Jurkat, Clone E6-1 (cell line): ENCODE measurements at places on chromosomes 7 and 10.
A peak's percentile ranks its signal among the peaks of the same experiment; 100 is the strongest.

DNA sequence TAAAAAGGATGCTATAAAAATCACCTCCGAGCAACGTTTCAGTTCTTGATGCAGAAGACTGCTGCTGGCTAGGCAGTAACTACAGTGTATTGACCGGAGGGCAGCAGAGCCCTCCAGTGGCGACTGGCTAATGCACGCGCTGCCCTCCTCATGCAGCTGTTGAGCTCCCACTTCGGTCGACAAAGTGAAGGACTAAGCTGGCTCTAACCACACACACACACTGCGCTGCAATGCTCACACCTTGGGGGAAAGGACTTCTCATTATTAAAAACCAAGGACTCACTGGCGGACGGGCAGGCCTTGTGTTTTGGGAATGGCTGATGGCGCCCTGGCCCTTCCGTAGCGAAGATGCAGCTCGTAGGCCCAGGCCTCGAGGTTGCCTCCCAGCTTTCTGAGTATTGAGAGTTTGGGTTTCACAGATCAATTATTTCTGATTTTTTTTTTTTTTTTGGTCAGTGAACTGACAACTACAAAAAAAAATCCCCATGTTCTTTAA, 120.9 kb upstream of the DIP2C start:
- no peak for DNase-seq

DNA sequence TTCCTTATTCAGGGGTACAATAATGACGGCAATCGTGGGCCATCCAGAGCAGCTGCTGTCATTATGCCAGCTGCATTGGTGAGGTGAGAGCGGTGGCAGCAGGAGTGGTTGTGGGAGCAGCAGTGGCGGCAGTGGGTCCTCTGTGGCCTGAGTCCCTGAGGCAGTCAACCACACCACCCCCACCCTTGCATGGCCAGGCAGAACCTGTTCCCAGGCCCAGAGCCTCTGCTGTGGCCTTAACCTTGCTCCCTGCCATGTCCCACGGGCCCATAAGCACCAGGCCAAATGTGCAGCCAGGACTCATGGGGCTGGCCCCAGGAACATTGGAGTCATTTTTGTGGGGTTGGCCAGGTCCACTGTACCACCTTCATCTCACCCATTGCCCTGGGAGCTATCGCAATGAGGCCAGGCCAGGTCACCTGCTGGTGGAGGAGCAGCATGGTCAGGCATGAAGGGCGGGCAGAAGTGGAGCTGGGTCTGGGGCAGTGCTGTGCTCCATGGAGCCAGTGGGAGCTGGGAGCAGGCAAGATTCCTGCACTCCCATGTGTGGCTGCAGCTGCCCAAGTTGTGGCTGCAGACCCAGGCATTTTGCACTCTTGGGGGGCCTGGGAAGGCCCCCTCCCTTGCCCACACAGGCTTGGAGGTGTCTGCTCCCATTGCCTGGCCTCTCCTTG, 213.5 kb downstream of the GPR158 start:
- DNase-seq: no peak

DNA sequence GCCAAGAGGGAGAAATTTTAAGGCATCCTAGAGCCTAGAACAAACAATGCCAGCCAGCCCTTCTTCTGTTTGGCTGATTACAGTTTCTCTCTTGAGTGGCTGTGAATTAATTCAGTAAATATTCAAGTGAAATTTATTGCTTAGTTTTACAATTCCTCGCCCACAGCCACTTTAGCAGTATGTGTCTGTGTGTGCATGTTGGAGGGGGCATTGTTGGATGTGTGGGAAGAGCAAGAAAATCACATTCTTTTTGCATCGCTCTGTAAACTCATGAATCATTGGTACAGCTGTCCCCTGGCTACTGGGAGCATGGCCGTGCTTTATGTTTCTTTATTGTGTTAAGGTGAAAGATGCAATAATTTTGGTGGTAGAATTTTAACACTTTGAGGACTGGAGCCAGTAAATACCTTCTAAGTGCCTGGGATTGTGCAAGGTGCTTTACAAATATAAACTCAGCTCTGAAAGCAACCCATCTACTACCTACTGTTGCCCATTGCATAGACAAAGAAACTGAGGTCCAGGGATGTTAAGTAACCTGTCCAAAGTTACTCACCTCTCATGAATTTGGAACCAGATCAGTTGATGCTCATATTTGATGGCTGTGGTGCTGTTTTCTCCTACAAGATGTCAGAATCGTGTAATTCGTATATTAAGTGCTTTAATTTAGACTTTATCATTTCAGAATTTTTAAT, 89.9 kb upstream of the BTBD16 start:
- DNase-seq: no peak

DNA sequence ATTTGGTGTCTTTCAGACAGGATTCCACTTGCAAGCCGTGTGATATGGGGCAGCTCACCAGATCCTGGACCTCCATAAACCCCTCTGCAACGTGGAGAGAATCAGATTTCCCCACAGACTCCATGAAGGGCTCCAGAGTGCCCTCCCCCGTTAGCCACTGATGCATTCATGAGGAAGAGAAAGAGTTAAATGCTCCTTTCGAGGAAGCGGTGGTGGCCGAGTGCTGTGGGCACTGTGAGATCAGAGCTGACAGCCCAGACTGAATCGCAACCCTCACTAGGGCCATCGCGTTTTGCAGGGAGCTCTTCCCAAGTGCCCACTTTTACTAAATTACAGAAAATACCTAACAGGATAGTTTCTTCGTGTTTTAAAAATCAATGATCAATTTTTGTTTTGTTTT, 226.3 kb upstream of the ZNF32 start:
- DNase-seq: no peak

GRCh38 chr10:80856186-80856585, 318.5 kb downstream of the SH2D4B start:
- DNase-seq: no peak

DNA sequence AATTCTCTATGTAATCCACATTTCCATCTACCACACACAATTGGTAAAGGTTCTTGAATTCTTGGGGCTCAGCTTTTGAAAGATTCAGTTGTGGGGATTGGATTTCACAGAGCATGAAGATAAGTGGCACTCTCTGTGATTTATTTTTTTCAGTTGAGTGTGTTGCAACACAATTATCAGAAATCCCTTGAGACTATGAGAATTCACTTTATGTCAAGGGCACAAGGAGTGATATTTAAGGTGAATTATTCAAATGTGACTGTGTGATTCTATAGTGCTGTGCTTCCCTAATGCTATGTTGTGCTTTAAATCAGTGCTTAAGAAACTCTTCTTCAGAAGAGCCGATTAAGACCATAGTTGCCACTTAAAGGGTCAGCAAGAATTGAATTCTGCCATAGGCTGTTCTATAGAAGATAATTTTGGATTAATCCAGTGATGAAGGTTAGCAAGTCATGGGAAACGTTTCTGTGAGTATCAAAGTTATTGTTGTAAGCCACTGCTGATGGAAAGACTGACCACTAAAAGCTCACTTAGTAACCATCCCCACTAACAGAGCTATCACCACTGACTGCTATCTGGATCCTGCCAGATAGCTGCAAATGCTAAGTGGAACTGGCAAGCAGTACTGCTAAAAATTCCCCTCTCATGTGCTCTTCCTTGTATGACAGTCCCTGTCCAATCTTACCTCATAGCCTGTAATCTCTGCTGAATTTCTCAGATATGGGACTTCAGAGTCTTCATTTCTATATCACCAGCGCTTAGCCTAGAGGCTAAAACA, 134.0 kb upstream of the SEMA3D start:
- DNase-seq: no peak

DNA sequence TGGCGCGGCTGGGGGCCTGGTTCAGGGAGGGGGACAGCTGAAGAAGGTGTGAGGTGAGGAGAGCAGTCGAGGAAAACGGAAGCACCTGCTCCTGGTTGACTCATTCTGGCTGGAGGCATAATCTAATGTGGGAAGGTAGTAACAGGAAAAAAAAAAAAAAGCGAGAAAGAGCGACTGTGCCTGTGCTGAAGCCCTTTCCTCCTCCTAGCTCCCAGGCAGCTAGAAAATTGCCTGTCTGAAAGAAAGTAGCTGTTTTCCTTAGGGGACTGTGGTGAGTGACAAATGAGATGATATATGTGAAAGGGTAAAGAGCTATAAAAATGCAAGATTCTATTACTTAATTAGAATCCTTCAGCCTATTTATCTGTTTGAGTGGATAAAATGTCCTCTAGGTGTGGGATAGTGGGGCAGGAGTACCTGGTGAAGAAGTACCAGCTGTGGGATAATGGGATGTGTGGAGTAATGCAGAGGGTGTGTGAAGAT, 4.9 kb upstream of the MEST start:
- DNase-seq: no peak

- no peak for DNase-seq
Observed at GRCh38 chr10:48214716-48215485, 59.6 kb downstream of the FRMPD2 start.

- DNase-seq: peak; percentile 50
Observed at GRCh38 chr7:49001610-49002033, 77.3 kb downstream of the CDC14C start.
